ENCODE measurements at places on chromosomes 1 and 21. TPM values are rescaled to one million over a fixed set of nuclear protein-coding genes. Genes with fewer than 3 reads are reported as not detected.
A peak's percentile ranks its signal among the peaks of the same experiment; 100 is the strongest.

DNA sequence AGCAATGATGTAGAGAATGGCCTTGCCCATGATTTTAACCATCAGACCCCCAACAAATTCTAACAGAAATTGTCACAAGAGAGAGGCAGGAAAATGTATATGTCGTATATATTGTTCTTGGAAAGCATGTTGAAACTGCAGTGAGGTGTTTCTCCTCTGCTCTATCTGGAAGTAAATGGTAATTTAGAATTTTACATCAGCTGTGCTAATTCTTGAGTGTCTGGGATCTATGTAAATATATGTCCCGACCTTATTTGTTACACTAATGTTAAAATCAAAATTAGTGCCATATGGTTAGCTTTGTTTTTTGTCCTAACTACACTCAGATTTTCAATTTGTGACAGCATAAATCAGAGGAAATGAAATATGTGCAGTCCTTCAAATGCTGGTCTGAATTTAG lies 20.5 kb downstream of the ZBTB21 start:
- no peaks in the 10 kb centered on the region for H3K4me1 ChIP-seq
- H3K27me3 ChIP-seq: no peaks in the 10 kb centered on the region
- DNase-seq: no peak
- H3K27ac ChIP-seq: no peak overlapping the region
- peaks cover 18% of the 10 kb centered on the region for H3K36me3 ChIP-seq
- no peak overlapping the region for H3K4me3 ChIP-seq

- H3K4me1 ChIP-seq: peaks cover 9% of the 10 kb centered on the region
- no peak overlapping the region for H3K4me3 ChIP-seq
- no peak for DNase-seq
- peaks cover 23% of the 10 kb centered on the region for H3K36me3 ChIP-seq
- H3K27ac ChIP-seq: peak overlapping the region; percentile 32
Measured at GRCh38 chr1:28577738-28578536, 14.1 kb upstream of the RAB42 start.

DNA sequence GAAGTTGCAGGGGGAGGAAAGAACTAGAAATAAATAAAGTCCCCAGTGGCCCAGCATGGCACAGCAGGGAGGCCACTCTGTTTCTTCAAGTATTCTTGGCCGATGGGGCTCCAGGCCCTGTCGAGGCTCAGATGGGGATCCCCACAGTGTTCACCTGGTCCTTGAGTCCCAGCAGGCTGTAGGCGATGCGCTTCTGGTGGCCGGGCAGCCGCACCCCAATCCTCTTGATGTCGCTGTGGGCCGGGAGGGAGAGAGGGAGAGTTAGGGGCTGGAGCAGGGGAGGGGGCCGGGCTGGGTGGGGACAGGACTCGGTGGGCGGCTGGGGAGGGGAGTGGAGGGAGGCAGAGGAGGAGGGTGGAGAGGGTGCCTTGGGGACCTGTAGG lies 30.8 kb downstream of the EPHA2 start:
- peaks cover 2% of the 10 kb centered on the region for H3K4me1 ChIP-seq
- H3K36me3 ChIP-seq: peaks cover 61% of the 10 kb centered on the region
- H3K27ac ChIP-seq: no peak overlapping the region
- no peak for DNase-seq
- no peak overlapping the region for H3K4me3 ChIP-seq
- no peaks in the 10 kb centered on the region for H3K27me3 ChIP-seq

GRCh38 chr1:83692524-83693381 lies 306.2 kb downstream of the TTLL7 start:
- no peak for DNase-seq
- H3K4me3 ChIP-seq: no peak overlapping the region
- H3K36me3 ChIP-seq: no peaks in the 10 kb centered on the region
- no peaks in the 10 kb centered on the region for H3K4me1 ChIP-seq
- peaks cover 11% of the 10 kb centered on the region for H3K27me3 ChIP-seq
- H3K27ac ChIP-seq: no peak overlapping the region

- DNase-seq: peak; percentile 77
- no peaks in the 10 kb centered on the region for H3K27me3 ChIP-seq
- no peaks in the 10 kb centered on the region for H3K36me3 ChIP-seq
- peak overlapping the region; percentile 3 for H3K27ac ChIP-seq
Measured at GRCh38 chr1:244353551-244354091, 98.1 kb downstream of the ADSS2 start.

DNA sequence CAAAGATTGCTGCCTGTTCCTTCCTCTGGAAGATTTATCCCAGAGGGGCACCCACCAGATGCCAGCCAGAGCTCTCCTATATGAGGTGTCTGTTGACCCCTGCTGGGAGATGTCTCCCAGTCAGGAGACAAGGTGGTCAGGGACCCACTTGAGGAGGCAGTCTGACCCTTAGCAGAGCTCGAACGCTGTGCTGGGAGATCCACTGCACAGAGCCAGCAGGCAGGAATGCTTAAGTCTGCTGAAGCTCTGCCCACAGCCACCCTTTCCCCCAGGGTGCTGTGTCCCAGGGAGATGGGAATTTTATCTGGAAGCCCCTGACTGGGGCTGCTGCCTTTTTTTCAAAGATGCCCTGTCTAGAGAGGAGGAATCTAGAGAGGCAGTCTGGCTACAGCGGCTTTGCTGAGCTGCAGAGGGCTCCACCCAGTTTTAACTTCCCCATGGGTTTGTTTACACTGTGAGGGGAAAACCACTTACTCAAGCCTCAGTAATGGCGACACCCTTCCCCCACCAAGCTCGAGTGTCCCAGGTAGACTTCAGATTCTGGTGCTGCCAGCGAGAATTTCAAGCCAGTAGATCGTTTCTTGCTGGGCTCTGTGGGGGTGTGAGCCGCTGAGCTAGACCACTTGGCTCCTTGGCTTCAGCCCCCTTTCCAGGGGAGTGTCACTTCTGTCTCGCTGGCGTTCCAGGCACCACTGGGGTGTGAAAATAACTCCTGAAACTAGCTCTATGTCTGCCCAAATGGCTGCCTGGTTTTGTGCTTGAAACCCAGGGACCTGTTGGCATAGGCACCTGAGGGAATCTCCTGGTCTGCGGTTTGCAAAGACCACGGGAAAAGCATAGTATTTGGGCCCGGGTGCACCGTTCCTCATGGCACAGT lies 51.1 kb upstream of the PDC start:
- H3K4me3 ChIP-seq: no peak overlapping the region
- H3K27me3 ChIP-seq: no peaks in the 10 kb centered on the region
- H3K27ac ChIP-seq: no peak overlapping the region
- no peaks in the 10 kb centered on the region for H3K36me3 ChIP-seq
- no peaks in the 10 kb centered on the region for H3K4me1 ChIP-seq
- DNase-seq: no peak

DNA sequence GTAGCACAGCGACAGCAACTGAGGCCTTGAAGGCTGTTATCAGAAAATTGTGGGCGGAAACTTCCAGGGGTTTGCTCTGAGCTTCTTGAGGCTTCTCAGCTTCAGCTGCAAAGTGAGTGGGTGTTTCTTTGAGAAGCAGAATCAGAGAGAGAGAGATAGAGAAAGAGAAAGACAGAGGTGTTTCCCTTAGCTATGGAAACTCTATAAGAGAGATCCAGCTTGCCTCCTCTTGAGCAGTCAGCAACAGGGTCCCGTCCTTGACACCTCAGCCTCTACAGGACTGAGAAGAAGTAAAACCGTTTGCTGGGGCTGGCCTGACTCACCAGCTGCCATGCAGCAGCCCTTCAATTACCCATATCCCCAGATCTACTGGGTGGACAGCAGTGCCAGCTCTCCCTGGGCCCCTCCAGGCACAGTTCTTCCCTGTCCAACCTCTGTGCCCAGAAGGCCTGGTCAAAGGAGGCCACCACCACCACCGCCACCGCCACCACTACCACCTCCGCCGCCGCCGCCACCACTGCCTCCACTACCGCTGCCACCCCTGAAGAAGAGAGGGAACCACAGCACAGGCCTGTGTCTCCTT lies at the start of gene FASLG:
TSS of gene FASLG (plus strand) at position 233 of the 583 bp plus-strand sequence. CDS start at position 332, 99 bp downstream.
- H3K4me1 ChIP-seq: peaks cover 15% of the 10 kb centered on the region
- no peaks in the 10 kb centered on the region for H3K36me3 ChIP-seq
- no peak within 1 kb of the TSS for H3K27ac ChIP-seq
- DNase-seq: no peak
- no peak within 1 kb of the TSS for H3K4me3 ChIP-seq

- 0 out of 2 replicates have a peak, but pooled peaks cover 4% of the 10 kb centered on the region for H3K27me3 ChIP-seq
- H3K4me3 ChIP-seq: no peak overlapping the region
- DNase-seq: no peak
- H3K36me3 ChIP-seq: no peaks in the 10 kb centered on the region
- H3K27ac ChIP-seq: no peak overlapping the region
- H3K4me1 ChIP-seq: no peaks in the 10 kb centered on the region
Measured at GRCh38 chr1:167650269-167651160, 20.5 kb downstream of the RCSD1 start.

GRCh38 chr1:6928106-6928885 lies 143.0 kb downstream of the CAMTA1 start:
- DNase-seq: no peak
- no peak overlapping the region for H3K4me3 ChIP-seq
- H3K4me1 ChIP-seq: no peaks in the 10 kb centered on the region
- H3K27me3 ChIP-seq: 0 out of 2 replicates have a peak, but pooled peaks cover 4% of the 10 kb centered on the region
- no peak overlapping the region for H3K27ac ChIP-seq

GRCh38 chr1:44371206-44371605 lies 16.1 kb upstream of the ERI3 start:
- no peaks in the 10 kb centered on the region for H3K36me3 ChIP-seq
- H3K4me1 ChIP-seq: no peaks in the 10 kb centered on the region
- no peaks in the 10 kb centered on the region for H3K27me3 ChIP-seq
- no peak for DNase-seq

DNA sequence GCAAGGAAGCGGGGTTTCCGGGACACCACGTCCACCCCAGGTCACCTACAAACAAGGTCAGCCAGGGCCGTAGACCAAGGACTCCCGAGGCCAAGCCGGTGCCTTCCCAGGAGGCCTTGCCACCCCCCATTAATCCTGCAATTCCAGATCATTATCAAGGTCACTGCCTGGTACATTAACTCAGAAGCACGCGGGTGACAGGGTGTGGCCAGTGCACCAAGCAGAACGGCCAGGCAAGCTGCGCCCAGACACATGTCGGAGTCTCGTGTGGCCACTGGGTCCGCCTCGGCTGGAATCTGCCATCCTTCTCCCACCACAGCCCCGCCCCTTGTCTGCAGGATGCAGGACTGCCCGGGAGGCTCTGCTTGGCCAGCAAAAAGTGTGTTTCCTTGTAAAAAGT lies 144.7 kb downstream of the PRDM16 start:
- no peaks in the 10 kb centered on the region for H3K4me1 ChIP-seq
- no peaks in the 10 kb centered on the region for H3K27me3 ChIP-seq
- H3K4me3 ChIP-seq: no peak overlapping the region
- DNase-seq: no peak
- H3K36me3 ChIP-seq: no peaks in the 10 kb centered on the region

GRCh38 chr1:202619505-202619904 lies 90.7 kb downstream of the SYT2 start:
- DNase-seq: no peak
- no peak overlapping the region for H3K4me3 ChIP-seq
- no peak overlapping the region for H3K27ac ChIP-seq
- H3K36me3 ChIP-seq: no peaks in the 10 kb centered on the region
- peaks cover 7% of the 10 kb centered on the region for H3K4me1 ChIP-seq
- H3K27me3 ChIP-seq: no peaks in the 10 kb centered on the region

DNA sequence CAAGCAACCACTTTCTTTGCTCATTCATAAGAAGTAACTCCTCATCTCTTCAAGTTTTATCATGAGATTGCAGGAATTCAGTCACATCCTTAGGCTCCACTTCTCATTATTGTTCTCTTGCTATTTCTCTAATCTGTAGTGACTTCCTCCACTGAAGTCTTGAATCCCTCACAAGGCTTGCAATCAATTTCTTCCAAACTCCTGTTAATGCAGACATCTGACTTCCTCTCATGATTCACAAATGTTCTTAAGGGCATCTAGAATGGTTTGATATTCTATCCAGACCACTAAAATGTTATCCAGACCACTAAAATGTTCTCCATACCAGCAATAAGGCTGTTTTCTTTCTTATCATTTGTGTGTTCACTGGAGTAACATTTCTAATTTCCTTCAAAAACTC lies 528.1 kb downstream of the DPYD start:
- no peak overlapping the region for H3K4me3 ChIP-seq
- H3K27me3 ChIP-seq: no peaks in the 10 kb centered on the region
- no peaks in the 10 kb centered on the region for H3K4me1 ChIP-seq

DNA sequence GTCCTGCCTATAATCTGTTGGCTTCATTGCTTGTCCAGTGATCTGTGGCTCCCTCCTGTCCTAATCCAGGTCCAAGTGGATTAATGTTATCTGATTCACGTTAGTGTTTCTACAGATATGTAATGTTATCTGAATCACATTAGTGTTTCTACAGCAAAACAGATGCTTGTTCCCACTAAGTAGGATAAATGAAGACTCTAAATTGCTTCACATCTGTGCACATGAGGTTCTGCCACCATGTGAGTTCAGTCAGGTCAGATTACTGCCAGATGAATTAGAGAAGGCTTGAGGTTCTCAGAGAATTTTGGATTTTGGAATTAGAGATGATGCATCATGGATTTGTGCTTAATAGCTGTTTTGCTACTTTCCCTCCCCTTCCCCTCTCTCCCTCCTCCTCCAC lies 13.2 kb downstream of the DISC1 start:
- H3K27ac ChIP-seq: no peak overlapping the region
- H3K4me1 ChIP-seq: peaks cover 14% of the 10 kb centered on the region
- DNase-seq: no peak
- H3K4me3 ChIP-seq: no peak overlapping the region

DNA sequence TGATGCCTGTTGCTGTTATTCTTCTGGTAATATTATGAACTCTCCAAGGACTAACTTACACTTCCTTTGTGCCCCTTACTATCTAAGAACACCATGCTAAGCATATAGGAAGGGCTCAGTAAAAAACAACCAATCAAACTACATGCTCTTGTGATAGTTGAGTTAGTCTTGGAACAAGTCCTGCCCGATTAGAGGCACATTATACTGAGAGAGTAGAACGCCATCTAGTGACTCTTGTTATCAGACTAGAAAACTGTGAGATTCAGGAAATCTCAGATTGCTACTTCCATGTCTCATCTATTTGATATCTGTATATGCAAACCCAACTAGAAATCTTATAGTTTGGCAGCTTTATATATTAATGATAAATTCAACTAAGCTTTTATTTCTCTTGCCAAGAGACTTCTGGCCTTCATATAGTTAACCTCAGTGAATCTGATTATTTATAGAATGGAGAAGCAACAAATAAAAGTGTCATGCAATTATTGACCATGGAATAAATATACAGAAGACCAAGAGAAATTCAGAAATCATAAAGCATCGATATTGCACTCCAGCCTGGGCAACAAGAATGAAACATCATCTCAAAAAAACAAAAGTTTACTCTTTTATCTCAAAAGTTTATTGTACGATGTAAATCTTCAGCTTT lies 7.8 kb upstream of the SRRM1 start:
- H3K36me3 ChIP-seq: no peaks in the 10 kb centered on the region
- no peak overlapping the region for H3K4me3 ChIP-seq
- no peak overlapping the region for H3K27ac ChIP-seq
- H3K27me3 ChIP-seq: no peaks in the 10 kb centered on the region

- H3K4me3 ChIP-seq: no peak overlapping the region
- no peaks in the 10 kb centered on the region for H3K36me3 ChIP-seq
- H3K27ac ChIP-seq: no peak overlapping the region
- no peaks in the 10 kb centered on the region for H3K4me1 ChIP-seq
- H3K27me3 ChIP-seq: no peaks in the 10 kb centered on the region
- DNase-seq: no peak
Measured at GRCh38 chr1:27258598-27258997, 24.2 kb downstream of the WDTC1 start.

The SPRR4 gene
- not detected for total RNA-seq

The IL24 gene
- total RNA-seq: not detected

The SPATA21 gene
- total RNA-seq: not detected

The OR2W3 gene
- total RNA-seq: not detected

The CAMK2N1 gene
- total RNA-seq: 20.5 TPM

The TSPAN1 gene
- 9.9 TPM for total RNA-seq

The OR10J1 gene
- total RNA-seq: not detected

The GSTM5 gene
- not detected for total RNA-seq

The TRIM67 gene
- 0.02 TPM for total RNA-seq

Data from HCT116 (cell line).